ENCODE measurements at places on chromosomes 2 and 18.
A peak's percentile ranks its signal among the peaks of the same experiment; 100 is the strongest.

GRCh38 chr2:160491911-160492371, 1.7 kb downstream of the RBMS1 start:
- DNase-seq = no peak

- peak; percentile 80 for DNase-seq
Measured at GRCh38 chr2:113198790-113199612, 25.2 kb downstream of the PSD4 start.

DNA sequence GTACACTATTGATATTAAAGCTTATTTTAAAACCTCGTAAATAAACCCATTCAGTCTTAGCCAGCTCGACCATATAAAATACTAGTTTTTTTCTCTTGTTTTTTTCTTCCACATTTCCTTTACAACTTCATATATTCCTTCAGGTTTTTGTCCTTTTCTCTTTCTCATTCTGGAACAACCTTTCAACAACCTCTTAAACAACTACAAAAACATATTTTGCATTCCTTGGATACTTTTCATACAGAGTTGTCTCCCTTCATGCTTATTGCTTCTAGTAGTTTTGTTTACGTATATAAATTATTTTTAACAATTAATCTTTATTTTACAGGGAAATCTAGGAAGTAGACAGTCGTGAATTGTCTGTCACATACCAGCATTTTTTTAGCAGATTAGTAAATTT, 41.2 kb downstream of the COMMD1 start:
- DNase-seq = no peak

DNA sequence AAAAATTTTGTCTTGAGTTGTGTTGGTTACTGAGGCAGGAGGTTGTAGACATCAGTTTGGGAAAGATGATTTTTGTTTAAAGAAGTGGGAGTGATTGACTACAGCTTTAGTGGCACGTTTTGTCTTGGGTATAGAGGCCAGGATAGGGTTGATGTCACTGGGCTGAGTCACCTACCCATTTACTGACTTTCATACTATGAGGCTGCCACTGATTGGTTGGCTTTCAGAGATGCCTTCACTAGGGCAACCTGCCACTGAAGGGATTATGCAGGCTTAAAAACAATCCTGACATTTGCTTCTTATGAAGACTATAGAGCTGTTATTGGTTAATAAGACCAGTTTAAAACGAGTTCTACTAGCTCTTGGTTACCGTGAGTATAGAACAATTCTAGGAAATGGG, 479.1 kb downstream of the SOX11 start:
- DNase-seq = no peak

- no peak for DNase-seq
Measured at GRCh38 chr18:79732721-79733025, 53.1 kb downstream of the CTDP1 start.

DNA sequence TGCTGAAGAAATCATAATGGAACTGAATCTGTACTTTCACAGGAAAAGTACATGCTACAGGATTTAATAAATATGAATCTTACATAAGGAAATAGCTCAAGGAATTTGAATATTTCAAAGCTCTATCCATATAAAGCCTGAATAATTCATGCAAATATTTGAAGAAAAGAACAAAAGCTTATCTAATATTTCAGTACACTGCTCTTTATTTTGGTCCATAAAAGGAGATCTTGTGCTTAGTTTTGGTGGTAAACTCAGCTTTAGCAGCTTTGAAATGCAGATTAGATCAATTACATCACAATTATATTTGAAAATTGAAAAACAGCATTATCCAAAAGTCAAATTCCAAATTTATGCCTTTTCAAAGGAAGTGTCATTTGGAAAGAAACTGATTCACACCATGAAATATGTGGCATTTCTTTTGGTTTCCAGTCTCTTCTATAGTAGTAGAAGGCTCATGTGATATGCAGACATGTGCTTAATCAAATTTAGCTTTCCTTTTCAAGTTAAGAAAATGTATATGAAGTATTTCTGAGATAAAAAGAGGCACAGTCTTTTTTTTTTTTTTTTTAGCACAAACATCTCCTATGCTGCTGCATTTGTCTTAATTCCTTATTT, 42.1 kb upstream of the MAP4K3 start:
- DNase-seq = no peak

DNA sequence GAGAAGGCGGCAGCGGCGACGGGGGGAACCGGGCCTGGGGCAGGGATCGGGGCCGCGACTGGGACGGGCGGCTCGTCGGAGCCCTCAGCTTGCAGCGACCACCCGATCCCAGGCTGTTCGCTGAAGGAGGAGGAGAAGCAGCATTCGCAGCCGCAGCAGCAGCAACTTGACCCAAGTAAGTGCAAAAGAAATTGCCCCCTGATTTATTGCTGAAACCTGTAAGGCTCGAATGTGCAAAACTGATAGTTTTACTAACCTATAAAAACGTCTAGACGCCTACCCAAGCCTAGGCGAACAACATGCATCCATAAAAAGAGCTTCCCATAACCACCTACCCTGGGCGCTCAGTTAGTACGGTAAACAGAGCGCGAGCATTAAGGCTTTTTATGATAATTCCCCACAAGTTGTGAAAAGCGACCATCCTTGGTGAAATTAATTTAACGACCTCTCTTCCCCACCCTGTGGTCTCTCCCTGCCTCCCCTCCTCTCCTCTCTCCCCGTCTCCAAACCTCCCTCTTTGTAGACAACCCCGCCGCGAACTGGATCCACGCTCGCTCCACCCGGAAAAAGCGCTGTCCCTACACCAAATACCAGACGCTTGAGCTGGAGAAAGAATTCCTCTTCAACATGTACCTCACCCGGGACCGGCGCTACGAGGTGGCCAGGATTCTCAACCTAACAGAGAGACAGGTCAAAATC, 1.0 kb downstream of the HOXD9 start:
- no peak for DNase-seq

GRCh38 chr2:225274751-225275150, 124.8 kb upstream of the NYAP2 start:
- no peak for DNase-seq

GRCh38 chr2:197315371-197315770, 4.8 kb upstream of the ANKRD44 start:
- no peak for DNase-seq

- DNase-seq = no peak
Measured at GRCh38 chr2:68771211-68771751, 36.7 kb downstream of the ARHGAP25 start.

- no peak for DNase-seq
Measured at GRCh38 chr2:233365861-233366520, 11.7 kb downstream of the DGKD start.

DNA sequence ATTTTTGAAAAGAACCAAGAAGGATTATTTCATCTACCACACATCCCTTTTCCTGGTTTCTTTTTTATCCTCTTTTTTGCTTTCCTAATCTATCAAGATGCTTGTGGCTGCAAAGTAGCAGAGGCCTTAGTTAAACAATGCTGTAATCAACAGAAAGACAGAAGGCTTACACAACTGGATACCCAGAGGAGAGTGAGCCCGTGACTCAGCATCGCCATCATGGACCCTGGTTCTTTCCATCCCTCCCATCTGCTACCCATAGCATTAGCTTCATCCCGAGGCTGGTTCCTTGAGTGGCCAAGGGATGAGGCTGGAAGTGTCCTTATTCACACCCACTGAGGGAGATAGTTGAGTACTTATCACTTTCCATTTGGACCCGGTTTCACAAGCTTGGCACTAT, 7.5 kb upstream of the HAAO start:
- DNase-seq = no peak

- no peak for DNase-seq
Measured at GRCh38 chr18:55268151-55268601, 308.9 kb upstream of the CCDC68 start.

- no peak for DNase-seq
Measured at GRCh38 chr2:232275670-232276069, 102.9 kb upstream of the ALPP start.

DNA sequence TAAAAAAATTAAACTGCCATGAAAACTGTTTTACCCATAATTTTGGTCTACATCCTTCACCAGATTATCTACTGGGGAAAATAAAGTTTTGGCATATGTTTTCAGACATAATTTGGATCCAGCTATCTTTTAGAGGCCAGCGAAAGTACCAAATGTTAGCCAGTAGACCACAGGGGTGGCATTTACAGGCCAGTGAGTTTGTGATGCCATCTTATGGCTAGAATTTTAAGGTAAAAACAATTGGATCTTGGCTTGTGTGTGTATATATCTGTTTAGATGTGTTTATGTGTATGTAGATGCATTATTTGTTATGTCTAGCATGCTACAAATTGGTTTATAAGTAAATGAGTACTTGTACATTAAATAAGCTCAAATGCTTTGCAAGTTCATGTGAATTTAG, 322.6 kb downstream of the ASXL3 start:
- DNase-seq = no peak

GRCh38 chr18:51998711-51999110, 341.3 kb upstream of the DCC start:
- no peak for DNase-seq

GRCh38 chr2:232351686-232352510, 26.7 kb upstream of the ALPP start:
- DNase-seq = no peak

- DNase-seq = no peak
Measured at GRCh38 chr2:205948883-205949282, 137.1 kb downstream of the INO80D start.

DNA sequence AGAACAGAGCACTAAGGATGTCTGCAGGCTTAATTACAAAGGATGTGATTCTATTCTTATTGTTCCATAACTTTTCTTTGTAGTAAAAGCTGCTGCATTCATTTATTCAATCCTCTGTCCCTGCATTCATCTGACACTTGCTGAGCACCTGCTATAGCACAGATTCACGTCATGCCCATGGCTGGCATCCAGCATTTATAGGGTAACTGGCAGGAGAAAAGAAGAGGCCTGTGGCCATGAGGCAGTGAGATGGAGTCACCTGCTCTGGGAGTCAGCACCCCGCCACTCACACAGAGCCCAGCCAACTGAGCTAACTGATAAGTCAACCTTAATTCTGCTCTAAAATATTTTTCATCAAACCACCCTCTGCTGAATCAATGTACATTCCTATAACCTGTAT, 18.3 kb upstream of the CDC42EP3 start:
- no peak for DNase-seq

DNA sequence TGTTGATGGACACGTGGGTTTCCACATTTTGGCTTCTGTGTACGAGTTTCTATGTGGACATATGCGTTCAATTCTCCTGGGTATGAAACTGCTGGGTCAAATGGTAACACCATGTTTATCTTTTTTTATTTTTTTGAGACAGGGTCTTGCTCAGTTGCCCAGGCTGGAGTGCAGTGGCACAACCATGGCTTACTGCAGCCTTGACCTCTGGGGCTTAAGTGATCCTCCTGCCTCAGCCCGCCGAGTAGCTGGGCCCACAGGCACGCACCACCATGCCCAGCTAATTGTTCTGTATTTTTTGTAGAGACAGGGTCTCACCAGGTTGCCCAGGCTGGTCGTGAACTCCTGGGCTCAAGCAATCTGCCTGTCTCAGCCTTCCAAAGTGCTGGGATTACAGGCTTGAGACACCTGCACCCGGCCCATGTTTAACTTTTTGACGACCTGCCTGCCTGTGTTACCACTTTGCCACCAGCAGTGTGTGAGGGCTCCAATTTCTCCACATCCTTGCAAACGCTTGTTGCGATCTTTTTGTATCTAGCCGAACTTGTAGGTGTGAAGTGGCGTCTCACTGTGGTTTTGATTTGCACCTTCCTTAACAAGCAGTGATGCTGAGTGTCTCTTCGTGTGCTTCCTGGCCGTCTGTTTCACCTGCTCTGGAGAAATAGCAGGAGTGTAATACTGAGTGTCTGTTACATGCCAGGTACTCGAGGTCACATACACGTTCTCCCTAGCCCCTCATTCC, 6.9 kb downstream of the HSBP1L1 start:
- no peak for DNase-seq

- DNase-seq = no peak
Measured at GRCh38 chr2:209322905-209323512, 100.8 kb upstream of the MAP2 start.

- DNase-seq = no peak
Measured at GRCh38 chr18:38481576-38481975, 916.0 kb upstream of the CELF4 start.

DNA sequence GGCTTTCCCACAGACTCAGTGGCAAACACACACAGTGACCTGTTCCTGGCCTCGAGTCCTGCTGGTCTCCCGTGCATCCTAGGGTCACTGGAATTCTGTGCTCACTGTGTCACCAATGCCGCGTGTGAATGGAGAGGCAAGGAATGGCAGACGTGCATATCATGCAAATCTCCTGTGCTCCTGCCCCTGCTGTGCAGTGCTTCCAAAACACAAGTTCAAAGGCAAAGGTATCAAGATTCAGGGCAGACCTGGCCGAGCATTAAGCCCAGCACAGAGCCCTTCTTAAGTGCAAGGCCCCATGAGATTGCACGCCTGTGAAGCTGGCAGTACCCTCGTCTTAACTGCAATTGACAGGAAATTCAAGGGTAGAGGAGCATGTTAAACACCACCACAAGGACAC, 129.1 kb downstream of the NDUFA10 start:
- DNase-seq = no peak

- DNase-seq = no peak
Measured at GRCh38 chr18:9108911-9109310, 6.4 kb downstream of the NDUFV2 start.

- no peak for DNase-seq
Measured at GRCh38 chr18:7272311-7273049, 41.6 kb downstream of the LRRC30 start.

DNA sequence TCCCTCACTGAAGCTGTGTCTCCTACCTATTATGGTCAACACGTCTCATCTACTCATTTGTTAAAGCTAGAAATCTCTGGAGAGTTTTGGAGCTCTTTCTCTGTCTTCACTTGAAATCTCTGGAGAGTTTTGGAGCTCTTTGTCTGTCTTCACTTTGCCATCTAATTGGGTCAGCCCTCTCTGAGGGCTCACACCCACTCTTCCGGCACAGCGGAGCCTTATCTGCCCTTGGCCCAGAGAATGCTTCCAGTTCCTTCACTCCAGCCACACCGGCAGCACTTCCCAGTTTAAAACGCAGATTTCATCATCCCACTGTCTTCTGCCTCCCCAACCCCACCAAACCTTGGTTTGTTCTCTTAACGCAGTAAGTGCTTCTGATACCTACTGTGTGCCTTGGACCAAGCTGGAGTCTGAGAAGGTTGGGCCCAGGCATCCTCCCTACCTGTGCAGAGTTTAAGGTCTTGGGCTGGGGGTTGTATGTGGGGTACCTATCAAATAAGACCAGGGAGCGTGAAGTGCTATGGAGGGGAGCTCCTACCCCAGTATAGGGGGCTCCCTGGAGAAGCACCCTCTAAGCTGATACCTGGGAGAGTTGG, 5.0 kb downstream of the HPCAL1 start:
- no peak for DNase-seq

GRCh38 chr2:204027091-204027490, 90.5 kb downstream of the ICOS start:
- DNase-seq = peak; percentile 13

GRCh38 chr18:59967878-59968277, 68.1 kb downstream of the PMAIP1 start:
- DNase-seq = no peak

Data from stimulated activated CD4-positive, alpha-beta T cell treated with anti-CD3 and anti-CD28 coated beads, Interleukin-4, amount 100 ng/mL, for 4 hours (primary cell).